Activated T-helper 1 cell treated with anti-CD3 and anti-CD28 coated beads, Interleukin-12 subunit alpha, Interleukin-12 subunit beta, Interleukin-2, Interleukin-4 antibody, amounts not matched to agents 30 ng/mL and 10 ng/mL and 1 ng/mL, durations not matched to agents 14 hours and 24 hours and 36 hours (primary cell): ENCODE measurements at places on chromosomes 5 and 9. TPM values are rescaled to one million over a fixed set of nuclear protein-coding genes. Genes with fewer than 3 reads are reported as not detected.
A peak's percentile ranks its signal among the peaks of the same experiment; 100 is the strongest.

DNA sequence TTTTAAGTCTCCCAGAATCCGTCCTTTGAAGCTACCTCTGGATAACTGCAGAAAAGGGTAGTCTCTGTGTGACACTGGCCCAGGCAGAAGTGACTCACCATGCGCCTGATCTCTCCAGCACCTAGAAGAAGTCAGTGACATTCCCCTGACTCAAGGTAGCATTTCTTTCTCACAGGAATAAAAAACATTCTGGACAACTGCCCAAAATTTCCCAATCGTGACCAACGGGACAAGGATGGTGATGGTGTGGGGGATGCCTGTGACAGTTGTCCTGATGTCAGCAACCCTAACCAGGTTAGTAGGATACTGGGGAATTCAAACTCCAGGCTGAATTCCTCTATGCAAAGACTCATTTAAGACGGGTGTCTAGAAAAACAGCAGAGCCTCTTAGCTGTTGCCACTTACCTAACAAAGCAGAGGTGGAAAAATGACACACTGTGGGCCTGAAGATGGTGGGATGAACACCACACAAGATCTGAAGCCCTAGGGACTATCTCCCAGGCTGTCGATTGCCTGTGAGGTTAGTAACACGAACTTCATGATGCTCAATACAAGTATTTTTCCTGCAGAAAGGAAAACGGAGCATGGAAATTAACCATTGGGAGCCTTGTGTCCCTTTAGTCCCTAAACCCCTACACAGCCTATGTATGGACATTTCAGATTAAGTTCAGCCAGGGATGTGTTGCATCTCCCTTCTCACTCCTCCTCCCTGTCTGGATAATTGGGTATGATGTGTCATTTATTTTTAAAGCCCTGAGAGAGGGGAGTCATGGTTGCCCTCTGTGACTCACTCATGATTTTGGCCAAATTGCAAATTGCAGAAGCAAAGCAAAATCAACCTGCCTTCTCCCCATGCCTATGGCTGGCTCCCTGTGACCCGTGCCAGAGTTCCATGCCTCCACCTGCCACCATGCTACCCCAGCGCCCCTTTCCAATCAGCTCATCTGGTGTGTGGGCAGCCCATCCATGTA is 37.2 kb downstream of the THBS4 start:
- DNase-seq = no peak

The FOXD1 gene
- 0.13 and 0.15 TPM in 2 replicates for total RNA-seq

GRCh38 chr5:169300468-169301385 is at the start of gene SLIT3:
SLIT3 (minus strand) TSS chr5:169301139; CDS start chr5:169300709, 430 bp downstream.
- no peak for DNase-seq

The SLC26A2 gene
- 9.3 and 9.5 TPM in 2 replicates for total RNA-seq

The NEUROG1 gene
- not detected in 2 replicates for total RNA-seq

DNA sequence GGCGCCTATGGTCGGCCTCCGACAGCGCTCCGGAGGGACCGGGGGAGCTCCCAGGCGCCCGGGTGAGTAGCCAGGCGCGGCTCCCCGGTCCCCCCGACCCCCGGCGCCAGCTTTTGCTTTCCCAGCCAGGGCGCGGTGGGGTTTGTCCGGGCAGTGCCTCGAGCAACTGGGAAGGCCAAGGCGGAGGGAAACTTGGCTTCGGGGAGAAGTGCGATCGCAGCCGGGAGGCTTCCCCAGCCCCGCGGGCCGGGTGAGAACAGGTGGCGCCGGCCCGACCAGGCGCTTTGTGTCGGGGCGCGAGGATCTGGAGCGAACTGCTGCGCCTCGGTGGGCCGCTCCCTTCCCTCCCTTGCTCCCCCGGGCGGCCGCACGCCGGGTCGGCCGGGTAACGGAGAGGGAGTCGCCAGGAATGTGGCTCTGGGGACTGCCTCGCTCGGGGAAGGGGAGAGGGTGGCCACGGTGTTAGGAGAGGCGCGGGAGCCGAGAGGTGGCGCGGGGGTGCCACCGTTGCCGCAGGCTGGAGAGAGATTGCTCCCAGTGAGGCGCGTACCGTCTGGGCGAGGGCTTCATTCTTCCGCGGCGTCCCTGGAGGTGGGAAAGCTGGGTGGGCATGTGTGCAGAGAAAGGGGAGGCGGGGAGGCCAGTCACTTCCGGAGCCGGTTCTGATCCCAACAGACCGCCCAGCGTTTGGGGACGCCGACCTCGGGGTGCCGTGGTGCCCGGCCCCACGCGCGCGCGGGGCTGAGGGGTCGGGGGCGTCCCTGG is 561 bp downstream of the DAPK1 start:
- no peak for DNase-seq

GRCh38 chr5:142032747-142033631 is 20.2 kb upstream of the GNPDA1 start:
- DNase-seq = no peak

GRCh38 chr9:5395428-5395827 is 42.3 kb downstream of the PLGRKT start:
- DNase-seq = no peak

DNA sequence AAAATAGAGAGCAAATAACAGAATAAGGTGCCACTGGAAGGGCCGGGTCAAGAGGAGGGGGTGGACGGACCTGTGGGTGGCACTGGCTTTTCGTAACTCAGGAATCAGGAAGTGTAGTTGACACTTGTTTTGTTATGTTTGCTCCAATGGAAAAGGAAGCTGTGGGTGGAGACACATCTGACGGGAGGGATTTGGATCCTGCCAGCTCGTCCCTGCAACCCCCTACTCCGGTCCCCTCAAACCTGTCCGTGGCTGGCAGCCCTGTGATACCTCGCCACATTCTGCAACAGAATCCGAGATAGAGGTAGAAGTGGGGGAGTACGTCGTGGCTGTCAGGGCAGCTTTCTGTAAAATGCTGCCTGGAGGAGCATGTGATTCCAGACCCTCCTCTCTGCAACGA is 104.2 kb upstream of the IER5L start:
- DNase-seq = no peak

- no peak for DNase-seq
Observed at GRCh38 chr5:109619606-109620005, 70.1 kb upstream of the MAN2A1 start.

- no peak for DNase-seq
Observed at GRCh38 chr5:2187687-2188086, 305.0 kb upstream of the IRX4 start.

The PCDH12 gene
- 2.2 TPM in 2 replicates for total RNA-seq

The N4BP3 gene
- 1.8 TPM in 2 replicates for total RNA-seq

DNA sequence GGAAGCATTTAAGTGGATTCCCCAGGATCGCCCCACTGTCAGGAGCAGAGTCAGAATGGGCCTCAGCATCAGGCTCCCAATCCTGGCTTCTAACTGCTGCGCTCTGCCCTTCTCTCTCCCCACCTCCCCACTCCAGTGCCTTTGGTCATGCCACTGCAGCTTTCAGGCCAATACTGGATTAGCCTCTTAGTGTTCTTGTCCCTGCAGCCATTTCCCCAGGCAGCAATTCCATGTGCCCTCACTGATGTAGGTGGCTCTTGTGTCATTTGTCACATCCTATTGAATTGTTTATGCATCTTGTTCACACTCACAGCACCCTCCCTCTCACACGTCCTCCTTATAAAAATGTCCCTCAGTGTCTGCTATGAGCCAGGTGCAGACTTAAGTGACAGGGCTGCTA is 544.2 kb upstream of the DAP start:
- DNase-seq = no peak

- DNase-seq = no peak
Observed at GRCh38 chr9:89113851-89114250, 64.8 kb downstream of the SHC3 start.

The FOXI1 gene
- not detected in 2 replicates for total RNA-seq

- no peak for DNase-seq
Observed at GRCh38 chr9:82170866-82171265, 182.3 kb downstream of the SPATA31D1 start.

- DNase-seq = no peak
Observed at GRCh38 chr9:120919843-120920805, 6.5 kb downstream of the TRAF1 start.

The NDUFS6 gene
- 40.3 and 41.5 TPM in 2 replicates for total RNA-seq

- DNase-seq = peak; percentile 20
Observed at GRCh38 chr9:83937861-83938455, 16.7 kb upstream of the KIF27 start.

- DNase-seq = no peak
Observed at GRCh38 chr9:22053178-22053577, 44.1 kb upstream of the CDKN2B start.

- DNase-seq = no peak
Observed at GRCh38 chr9:16716601-16717000, 153.9 kb downstream of the BNC2 start.

DNA sequence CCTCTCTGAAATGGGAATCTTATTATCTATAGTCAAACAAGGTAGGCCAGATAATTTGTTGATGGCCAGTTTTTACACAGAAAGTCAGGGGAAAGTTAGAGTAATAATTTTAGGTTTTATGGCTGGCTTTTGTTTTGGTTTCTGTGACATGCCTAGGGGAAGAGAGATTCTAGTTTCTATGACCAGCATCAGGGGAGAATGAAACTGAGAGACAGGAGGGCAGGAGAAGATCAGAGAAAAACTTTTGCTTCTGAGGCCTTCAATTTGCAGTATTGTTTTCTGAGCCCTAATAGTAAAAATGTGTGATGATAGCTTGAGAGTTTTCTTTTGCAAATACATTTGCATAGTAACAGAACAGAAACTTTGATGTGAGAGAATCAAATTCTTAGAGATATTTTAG is 564.3 kb downstream of the ZNF608 start:
- no peak for DNase-seq

The MTAP gene
- 55.5 and 62.2 TPM in 2 replicates for total RNA-seq

The CTSV gene
- 0.24 and 0.31 TPM in 2 replicates for total RNA-seq

DNA sequence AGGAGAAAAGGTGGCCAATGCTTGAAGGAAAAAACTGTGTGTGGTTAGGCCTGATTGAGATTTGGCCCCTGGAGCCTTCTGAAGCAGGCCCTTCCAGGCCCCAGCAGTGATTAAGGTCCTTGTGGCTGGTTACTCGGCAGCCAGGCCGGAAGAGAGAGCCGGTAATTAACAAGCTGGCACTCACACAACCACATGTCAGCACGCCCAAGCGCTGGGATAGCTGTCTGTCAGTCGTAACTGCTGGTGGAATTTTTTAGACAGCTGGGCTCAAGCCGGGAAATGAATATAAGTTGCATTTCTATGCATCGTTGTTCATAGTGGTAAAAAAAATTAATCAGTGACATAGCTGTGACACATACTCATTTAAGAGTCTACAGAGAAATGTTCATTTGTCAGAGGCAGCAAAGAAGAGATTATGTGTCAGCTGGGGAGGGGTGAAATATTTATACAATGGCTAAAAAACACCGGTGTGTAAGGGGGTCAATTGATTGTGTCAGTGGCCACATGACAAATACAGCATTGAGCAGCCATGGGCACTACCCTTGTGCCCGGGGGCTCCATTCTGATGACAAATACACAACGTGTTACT is 13.7 kb upstream of the ARAP3 start:
- DNase-seq = no peak

GRCh38 chr9:14372437-14373335 is 58.7 kb upstream of the NFIB start:
- no peak for DNase-seq

The SNX24 gene
- total RNA-seq = 1.2 and 1.6 TPM in 2 replicates

DNA sequence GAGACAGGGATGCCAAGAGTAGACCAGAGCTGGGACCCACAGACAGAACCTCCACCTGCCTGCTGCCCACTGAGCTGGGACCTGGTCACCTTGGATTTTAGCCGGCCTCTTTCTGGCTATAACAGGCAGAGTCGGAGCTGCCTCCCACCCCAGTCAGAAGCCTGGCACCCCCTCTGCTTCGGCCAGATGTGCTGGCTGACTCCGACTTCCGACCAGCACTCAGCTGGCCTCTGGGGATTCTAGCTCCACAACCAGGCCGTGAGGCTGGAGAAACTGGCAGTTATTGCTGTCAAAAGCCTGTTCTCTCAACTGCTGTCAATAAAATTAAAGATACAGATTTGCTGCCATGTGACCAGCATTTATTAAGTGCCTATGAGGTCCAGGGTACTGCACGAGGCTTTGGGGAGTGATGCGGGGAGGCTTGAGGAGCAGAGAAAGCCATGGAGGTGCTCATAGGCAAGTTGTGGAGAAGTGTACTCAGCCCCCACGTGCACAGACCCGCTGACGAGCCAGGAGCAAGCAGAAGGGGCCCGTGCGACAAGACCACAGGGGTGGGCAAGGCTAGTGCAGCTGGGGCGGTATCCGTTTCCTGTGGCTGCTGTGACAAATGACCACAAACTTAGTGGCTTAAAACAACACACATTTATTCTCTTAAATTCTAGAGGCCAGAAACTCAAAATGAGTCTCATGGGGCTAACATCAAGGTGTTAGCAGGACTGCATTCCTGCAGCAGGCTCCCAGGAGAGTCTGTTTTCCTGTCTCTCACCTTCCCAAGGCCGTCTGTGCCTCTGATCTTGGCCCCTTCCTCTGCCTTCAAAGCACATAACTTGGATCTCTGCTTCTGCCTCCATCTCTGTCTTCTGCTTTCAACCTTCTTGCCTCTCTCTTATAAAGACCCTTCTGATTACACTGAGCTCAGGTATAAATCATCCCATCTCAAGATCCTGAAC is 13.1 kb downstream of the GFI1B start:
- DNase-seq = no peak

- DNase-seq = no peak
Observed at GRCh38 chr9:94785215-94786169, 59.0 kb downstream of the AOPEP start.

GRCh38 chr5:142634216-142635011 is 51.5 kb downstream of the FGF1 start:
- DNase-seq = no peak

The RNF180 gene
- total RNA-seq = not detected in 2 replicates

GRCh38 chr5:16326137-16326536 is 139.5 kb downstream of the ZNF622 start:
- no peak for DNase-seq

- no peak for DNase-seq
Observed at GRCh38 chr9:6938873-6939272, 181.1 kb downstream of the KDM4C start.

DNA sequence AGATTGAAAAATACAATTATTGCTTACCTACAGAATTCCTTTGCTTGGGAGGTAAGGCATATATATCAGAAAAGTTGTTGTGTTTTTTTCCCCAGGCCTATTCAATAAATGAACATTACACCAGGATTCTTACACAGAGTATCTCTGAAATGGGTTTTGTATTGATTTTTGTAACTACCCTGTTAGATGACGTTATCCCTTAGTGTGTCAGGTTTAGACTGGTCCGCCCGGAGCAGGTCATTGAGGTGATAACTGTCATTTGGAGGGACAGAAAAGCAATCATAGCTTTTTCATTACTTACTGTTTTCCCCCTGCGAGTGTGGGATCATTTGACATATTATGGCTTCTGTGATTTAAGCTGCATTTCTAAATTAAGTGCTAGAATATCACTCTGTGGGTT is 715.2 kb upstream of the ADAMTS16 start:
- no peak for DNase-seq

The MUSK gene
- total RNA-seq = not detected in 2 replicates
